ENCODE measurements at places on chromosomes 5 and 9.
A peak's percentile ranks its signal among the peaks of the same experiment; 100 is the strongest.

- DNase-seq: peak; percentile 15
These were observed 158.0 kb downstream of the DMRT2 start for GRCh38 chr9:1208157-1208556.

DNA sequence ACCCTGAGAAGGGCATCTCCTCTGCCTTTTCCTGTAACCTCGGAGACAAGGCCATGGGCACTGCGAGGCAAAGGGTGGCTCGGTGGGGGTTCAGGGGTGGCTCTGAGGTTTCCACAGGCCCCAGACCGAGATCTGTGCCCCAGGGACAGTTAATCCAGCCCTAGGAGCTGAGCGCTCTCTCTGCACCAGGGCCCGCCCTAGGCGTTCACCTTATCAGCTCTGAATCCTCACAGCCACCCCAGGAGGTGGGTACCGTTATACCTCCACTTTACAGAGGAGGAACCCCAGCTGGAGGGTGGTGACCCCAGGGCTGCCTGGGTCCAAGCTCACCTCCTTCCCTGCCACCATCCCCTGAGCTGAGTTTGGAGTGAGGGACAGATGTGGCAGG lies 2.3 kb upstream of the ENG start:
- DNase-seq: no peak

DNA sequence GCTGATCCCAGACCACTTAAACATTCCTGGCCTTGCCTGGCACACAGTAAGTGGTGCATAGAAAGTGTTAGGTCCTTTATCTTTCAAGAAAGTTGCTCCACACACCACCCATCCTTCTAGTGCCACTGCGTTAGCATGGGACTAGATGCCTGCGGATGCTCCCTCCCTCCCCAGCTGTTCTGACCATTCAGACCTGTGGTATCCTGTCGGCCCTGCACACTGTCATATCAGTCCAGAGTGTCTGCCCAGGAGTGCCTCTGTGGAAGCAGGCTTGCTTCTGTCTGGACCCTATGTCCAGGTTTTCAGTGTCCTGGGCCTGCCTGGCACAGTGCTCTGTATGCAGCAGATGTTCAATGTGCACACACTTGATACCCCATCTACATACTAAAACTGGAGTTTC lies 38.3 kb upstream of the SMU1 start:
- no peak for DNase-seq

DNA sequence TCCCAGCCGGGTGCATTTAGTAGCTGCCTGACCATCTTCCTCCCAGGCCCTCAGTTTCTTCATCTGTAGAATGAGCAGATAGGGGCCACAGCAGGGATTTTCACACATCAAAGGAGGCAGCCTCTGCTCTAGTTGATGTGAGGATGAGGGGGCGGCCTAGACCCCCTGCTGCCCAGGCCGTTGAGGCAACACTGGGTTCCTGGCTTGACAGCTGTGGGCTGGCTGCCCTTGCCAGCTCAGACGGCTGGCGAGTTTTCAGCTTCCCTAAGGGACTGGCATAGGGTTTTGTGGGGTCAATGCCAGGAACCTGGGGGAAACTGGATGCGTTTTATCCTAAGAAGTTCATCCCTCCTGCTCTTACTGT lies 49.6 kb downstream of the NDST1 start:
- DNase-seq: peak; percentile 24

DNA sequence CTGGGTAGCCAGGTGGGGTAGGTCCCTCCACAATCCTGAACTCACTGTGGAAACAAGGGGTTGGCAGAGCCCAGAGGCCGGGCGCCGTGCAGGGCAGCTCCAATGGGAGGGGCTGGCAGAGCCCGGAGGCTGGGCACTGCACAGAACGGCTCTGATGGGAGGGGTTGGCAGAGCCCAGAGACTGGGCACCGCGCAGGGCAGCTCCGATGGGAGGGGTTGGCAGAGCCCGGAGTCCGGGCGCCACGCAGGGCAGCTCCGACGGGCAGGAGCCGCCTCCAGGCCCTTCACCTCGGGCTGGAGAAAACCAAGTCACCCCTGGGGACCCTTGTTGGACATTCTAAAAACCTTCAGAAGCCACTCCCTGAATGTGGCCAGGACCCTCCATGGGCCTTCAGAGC lies 9.3 kb downstream of the NACC2 start:
- no peak for DNase-seq

- no peak for DNase-seq
These were observed 290.1 kb downstream of the ADAMTS6 start for GRCh38 chr5:65191554-65192135.

GRCh38 chr9:96884443-96884842 lies 30.1 kb upstream of the ZNF782 start:
- no peak for DNase-seq

DNA sequence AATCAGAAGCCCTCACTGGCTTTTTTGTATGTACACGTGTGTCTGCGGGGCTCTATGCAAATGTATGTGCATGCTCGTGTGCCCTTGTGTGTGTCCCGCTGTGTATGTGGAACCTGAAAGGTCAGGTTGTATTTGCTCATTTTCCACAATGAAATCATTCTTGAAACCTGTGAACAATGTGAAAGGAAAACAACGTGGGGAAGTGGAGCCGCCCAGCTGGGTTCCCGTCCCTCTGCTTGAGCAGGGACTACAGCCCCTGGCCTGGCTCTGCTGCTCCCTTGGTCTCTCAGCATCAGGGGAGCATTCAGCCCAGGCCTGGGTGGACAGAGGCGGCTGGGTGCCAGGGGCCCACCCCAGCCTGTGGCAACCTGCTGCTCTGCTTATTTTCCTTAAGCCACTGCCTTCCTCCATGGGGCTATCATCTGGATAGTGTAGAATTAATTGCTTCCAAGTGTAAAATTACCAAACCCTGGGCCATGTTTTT lies 3.0 kb downstream of the ECSCR start:
- DNase-seq: no peak

DNA sequence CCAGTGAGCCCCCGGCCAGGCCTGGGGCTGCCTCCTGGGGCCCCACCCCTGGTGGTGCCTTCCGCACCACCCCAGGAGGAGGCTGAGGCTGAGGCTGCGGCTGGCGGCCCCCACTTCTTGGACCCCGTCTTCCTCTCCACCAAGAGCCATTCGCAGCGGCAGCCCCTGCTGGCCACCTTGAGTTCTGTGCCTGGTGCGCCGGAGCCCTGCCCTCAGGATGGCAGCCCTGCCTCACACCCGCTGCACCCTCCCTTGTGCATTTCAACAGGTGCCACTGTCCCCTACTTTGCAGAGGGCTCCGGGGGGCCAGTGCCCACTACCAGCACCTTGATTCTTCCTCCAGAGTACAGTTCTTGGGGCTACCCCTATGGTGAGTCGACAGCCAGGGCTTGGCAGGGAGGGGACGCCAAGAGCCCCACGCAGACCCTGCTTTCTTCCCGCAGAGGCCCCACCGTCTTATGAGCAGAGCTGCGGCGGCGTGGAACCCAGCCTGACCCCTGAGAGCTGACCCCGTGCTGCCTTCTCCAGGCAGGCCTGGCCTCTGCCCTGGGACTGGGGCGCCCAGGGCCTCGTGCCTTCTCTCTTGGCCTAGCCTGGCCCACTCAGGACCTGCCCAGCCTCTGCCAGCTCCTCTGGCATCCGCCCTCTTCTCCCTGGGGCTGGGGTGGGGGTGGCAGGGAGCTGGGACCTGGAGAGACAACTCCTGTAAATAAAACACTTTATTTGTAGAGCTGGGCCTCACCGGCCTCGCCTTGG lies 4.0 kb upstream of the EHMT1 start:
- no peak for DNase-seq

- no peak for DNase-seq
These were observed 778 bp downstream of the TRIM41 start for GRCh38 chr5:181223729-181224389.

- DNase-seq: no peak
These were observed 580.8 kb downstream of the ACTL7B start for GRCh38 chr9:108274971-108275370.

- no peak for DNase-seq
These were observed 43.2 kb downstream of the SLC36A1 start for GRCh38 chr5:151490627-151491026.

DNA sequence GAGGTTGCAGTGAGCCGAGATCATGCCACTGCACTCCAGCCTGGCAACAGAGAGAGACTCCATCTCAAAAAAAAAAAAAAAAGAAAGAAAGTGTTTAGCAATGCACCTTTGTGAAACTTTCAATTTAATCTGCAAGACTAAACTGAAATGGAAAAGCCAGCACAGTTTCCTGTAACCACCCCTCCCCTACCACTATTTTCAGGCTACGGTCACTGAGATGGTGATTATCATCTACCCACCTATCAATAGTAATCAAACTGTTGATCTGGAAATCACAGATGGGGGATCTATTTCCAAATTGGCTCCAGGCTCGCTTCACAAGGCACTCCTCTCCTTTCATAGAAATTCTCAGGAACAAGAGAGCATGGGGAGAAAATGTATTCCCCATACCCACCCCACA lies 30.6 kb upstream of the IL7R start:
- DNase-seq: no peak

GRCh38 chr5:155575861-155576260 lies 562.3 kb downstream of the KIF4B start:
- DNase-seq: no peak

DNA sequence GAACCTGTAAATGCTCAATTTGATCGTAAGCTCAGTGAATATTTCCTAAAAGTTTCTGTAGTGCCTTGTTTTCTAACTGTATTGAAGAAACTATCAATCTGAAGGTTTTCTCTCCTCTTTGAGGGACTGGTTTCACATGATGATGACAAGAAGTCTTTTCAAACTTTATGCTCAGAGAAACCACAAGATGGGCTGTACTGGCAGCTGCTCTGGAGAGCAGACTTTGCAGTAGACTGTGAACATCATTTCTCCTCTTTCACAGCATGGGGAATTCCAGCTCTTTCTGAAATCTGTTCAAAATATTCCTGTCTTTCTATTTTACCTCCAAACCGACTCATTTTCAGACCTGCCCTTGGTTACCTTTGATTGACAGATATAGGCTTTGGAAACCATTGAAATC lies 194.4 kb downstream of the IZUMO3 start:
- no peak for DNase-seq

- no peak for DNase-seq
These were observed at the start of gene UAP1L1 for GRCh38 chr9:137077010-137077747. Gene UAP1L1, plus strand, starts transcription at chr9:137077517. Its CDS starts 16 bp downstream, at chr9:137077533.

DNA sequence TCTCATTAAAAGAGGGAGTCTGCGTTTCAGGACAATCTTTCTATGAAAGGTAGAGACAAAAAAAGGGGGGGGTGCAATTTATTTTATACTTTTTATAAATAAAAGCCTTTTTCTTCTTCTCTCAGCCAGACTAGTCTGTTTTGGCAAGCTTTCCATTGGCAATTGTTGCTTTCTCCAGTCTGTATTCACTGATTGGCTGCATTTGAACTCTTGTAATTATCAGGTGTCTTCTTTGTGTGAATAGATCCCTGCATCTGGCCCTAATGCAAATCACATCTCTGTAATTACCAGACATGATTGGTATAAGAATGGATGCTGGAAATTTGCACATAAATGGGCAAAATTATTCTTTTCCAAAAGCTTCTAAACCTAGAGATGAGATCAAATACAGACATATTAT lies 7.6 kb upstream of the EQTN start:
- no peak for DNase-seq

- no peak for DNase-seq
These were observed 354.8 kb downstream of the TMEM232 start for GRCh38 chr5:110371725-110372041.

- DNase-seq: no peak
These were observed 93.0 kb downstream of the PHF2 start for GRCh38 chr9:93669116-93669957.

DNA sequence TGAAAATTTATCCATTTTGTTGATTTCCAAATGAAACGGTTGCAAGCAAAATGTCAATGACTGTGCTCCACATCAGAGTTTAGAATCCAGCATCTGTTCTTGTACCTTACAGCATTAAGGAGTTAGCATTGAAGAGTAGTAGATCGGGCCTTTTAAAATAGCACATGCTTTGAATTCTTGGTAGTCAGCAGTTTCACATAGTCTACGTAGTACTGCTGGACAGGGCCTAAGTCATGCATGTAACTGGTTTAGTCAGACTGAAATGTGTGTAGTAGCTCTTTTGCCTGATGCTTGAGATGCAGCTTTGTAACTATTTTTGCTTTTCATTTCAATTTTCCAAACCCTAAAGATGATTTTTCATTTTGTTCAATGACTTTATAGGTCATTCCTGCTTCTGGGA lies 19.8 kb downstream of the LECT2 start:
- DNase-seq: no peak

DNA sequence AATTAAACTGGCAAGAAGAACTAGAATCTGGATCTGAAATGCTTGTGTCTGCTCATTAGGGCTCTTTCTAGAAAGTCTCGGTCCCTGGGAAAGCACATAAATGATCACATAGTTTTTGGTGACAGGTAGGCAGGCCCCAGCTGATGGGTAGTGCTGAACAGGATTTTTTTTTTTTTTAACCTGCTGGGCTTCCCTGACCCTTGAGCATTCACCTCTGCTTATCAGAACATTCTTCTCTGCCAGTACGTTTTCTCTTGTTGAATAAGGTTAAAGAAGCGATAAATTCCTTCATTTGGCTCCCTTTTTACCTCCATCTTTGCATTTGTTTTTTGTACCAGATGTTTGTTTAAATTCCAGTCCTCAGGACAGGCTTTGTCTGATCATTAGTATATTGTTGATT lies 8.8 kb downstream of the KDM4C start:
- DNase-seq: no peak

DNA sequence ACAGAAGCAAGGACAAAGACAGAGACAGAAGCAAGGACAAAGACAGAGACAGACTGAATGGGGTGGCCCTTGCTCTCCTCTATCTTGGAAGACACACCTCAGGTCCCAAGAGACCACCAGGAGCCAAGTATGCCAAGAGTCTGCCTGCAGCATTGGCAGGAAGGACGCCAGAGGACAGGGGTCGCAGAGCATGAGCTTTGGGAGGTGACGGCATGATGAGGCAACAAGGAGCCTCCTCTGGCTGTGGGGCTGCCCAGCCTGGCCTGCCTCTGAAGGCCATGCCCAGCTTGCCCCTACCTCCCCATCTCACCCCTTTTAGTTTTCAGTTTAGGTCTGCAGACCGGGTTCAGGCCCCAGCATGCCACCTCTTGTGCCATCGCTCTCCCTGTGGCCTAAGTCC lies 17.6 kb downstream of the PDGFRB start:
- DNase-seq: no peak

DNA sequence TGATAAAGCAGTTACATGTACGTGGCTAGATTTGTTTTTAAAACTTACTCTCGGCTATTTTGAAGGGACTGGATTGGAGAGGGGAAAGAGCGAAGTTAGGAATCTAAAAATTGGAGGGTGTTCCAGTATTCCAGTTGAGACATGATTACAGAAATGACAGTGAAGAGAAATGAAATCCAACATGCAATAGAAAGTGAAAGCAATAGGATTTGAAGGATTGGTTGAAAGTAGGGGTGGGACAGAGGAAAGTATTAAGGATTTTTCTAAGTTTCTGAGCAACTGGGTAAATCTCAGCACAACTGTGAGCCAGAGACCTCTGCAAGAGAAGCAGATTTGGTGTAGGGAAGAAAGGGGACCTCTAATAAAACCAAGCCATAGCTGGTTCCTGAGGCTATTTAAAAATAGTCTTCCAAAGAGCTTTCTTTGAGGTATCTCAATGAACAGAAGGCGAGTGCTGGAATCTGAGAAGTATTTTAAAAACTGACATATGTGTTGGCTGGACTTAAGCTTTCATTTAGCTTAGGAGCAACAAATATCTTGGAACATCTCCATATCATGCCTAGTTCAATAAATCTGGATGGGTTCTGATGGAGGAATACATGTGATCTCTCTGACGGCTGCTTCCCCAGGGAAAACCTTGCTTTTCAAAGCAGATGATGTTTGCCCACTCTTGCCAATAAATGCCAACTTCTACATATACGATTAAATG lies 110.4 kb upstream of the IFNK start:
- DNase-seq: peak; percentile 64

- no peak for DNase-seq
These were observed 12.6 kb upstream of the CCNG1 start for GRCh38 chr5:163424836-163425235.
